ENCODE measurements at places on chromosomes 13 and 19. TPM values are rescaled to one million over a fixed set of nuclear protein-coding genes. Genes with fewer than 3 reads are reported as not detected.
A peak's percentile ranks its signal among the peaks of the same experiment; 100 is the strongest.

The CCNA1 gene
- 10.7 TPM for total RNA-seq

The FAM83E gene
- total RNA-seq = not detected

The YJU2 gene
- 39.6 TPM for total RNA-seq

GRCh38 chr19:52922841-52923777, at the start of gene ZNF888:
Gene ZNF888 (minus strand): TSS chr19:52923428. CDS start chr19:52917873, 5,555 bp downstream.
- DNase-seq = peak; percentile 70

The SIGLEC14 gene
- not detected for total RNA-seq

DNA sequence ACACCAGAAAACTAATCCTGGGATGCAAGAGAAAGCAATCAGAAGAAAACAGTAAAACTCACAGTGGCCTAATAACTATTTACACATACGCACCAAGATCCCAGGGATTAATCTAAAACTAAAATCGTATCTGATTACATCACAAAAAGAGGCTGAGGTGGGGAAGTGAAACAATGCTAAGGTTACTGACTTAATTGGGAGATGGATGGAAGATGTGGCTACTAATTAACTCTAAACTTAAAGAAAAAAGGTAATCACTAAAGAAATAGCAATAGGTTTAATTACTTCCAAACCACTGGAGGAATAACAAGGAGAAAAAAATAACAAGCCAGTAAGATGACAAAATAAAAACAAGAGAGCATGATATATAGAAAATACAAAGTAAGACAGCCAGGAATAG, 50.4 kb downstream of the NUFIP1 start:
- no peak for DNase-seq

The ELSPBP1 gene
- not detected for total RNA-seq

DNA sequence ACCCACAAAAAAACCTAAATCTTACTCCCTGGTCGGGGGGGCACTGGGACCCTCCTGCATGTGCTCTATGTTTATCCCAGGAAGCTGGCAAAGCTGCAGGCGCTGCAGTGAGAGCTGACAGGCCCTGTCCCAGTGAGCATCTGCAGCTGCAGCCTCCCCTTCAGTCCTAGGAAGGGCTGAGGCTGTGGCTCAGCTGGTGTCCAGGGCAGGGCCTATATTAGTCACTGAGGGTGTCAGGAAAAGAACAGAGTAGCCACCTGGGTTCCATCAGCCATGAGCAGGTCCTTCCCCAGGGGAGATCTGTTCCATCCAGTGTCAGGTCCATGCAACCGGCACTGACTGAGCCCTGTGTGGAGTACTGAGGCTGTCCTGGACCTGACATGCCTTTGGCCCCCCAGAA, 120.5 kb downstream of the TNFRSF19 start:
- DNase-seq = no peak

- DNase-seq = no peak
These were observed 922.9 kb downstream of the EFNB2 start for GRCh38 chr13:105612541-105612940.

GRCh38 chr19:2042485-2043250, 8.4 kb downstream of the MKNK2 start:
- DNase-seq = no peak

The B9D2 gene
- total RNA-seq = 13.5 TPM

GRCh38 chr13:91078093-91078679, 269.3 kb upstream of the MIR17HG start:
- DNase-seq = peak; percentile 11

GRCh38 chr19:34824686-34825085, 51.7 kb upstream of the ZNF599 start:
- DNase-seq = no peak

DNA sequence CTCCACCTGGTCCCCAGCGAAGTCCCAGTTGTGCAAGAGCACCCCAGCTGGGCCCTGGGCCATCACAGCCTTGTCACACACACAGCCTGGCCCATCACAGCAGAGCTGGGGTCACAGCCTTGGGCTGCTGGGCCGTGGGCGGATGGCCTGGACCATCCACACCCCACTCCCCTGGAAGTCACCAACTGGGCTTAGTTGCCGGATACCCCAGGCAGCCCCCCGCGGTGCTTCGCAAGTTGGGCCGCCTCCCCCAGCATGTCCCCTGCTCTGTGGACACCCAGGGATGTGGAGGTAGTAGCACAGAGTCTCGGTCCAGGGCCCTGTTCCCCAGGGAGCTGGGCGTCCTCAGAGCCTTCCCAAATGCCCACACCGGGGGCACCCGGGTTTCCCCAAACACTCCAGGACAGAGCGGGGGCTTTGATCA, 4.5 kb upstream of the ZNF554 start:
- no peak for DNase-seq

- no peak for DNase-seq
These were observed 25.9 kb downstream of the COMP start for GRCh38 chr19:18765224-18765623.

The RASIP1 gene
- total RNA-seq = 0.07 TPM

DNA sequence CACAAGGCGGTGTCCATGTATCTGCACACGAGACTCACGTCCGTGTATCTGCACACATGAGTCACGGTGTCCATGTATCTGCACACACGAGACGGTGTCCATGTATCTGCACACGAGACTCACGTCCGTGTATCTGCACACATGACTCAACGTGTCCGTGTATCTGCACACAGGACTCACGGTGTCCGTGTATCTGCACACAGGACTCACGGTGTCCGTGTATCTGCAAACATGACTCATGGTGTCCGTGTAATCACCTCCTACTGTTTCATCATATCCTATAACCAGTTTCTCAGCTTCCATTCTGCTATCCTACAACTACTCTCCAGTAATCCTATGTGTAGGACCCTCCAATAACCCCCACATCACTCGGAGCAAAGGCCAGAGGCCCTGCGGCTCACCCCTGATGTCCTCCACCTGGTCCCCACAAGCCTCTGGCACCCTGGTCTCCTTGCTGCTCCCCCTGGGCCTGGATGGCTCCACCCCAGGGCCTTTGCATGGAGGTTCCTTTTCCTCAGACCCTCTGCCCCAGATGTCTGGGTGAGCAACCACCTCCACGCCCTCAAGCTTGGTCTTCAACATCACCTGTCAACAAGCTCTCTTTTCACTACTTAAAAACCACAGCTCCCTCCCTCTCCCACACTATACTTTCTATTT, 2.5 kb upstream of the TMEM255B start:
- DNase-seq = no peak

The RNASEH2B gene
- total RNA-seq = 44.2 TPM

- DNase-seq = no peak
These were observed 14.5 kb upstream of the DCT start for GRCh38 chr13:94494026-94494425.

GRCh38 chr13:27982361-27982760, 6.1 kb downstream of the URAD start:
- no peak for DNase-seq

DNA sequence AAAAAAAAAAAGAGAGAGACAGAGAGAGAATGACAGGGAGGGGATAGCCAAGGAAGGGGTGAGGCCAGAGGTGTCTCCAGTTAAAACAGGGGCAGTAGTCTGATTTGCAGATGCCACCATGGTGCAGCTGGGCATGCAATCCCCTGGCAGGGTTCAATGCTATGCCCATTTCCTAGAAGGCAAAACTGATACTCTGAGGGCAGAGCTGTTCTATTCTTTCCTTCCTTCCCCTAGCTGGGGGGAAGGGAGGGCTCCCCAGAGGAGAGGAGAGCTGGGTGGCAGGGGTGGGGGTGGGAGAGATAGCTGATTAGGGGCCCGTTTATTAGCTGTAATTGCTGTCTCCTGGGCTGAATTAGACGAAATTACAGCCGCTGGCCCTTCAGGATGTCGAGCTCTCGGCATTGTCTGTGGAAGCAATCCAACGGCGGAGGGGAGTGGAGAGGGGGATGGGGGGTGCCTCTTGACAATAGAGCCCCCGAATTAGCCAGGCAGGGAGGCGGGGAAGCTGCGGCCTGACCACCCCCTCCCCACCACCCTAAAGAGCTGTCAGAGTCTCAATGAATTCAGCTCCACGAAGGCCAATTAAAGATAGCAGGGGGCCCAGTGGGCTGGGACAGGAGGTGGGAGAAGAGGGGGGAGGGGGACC, 14.4 kb upstream of the DPP9 start:
- DNase-seq = no peak

The CNN1 gene
- 0.78 TPM for total RNA-seq

- peak; percentile 62 for DNase-seq
These were observed 33.4 kb downstream of the ALG5 start for GRCh38 chr13:36965767-36966166.

- DNase-seq = no peak
These were observed 31.8 kb upstream of the ADGRE5 start for GRCh38 chr19:14349426-14349825.

DNA sequence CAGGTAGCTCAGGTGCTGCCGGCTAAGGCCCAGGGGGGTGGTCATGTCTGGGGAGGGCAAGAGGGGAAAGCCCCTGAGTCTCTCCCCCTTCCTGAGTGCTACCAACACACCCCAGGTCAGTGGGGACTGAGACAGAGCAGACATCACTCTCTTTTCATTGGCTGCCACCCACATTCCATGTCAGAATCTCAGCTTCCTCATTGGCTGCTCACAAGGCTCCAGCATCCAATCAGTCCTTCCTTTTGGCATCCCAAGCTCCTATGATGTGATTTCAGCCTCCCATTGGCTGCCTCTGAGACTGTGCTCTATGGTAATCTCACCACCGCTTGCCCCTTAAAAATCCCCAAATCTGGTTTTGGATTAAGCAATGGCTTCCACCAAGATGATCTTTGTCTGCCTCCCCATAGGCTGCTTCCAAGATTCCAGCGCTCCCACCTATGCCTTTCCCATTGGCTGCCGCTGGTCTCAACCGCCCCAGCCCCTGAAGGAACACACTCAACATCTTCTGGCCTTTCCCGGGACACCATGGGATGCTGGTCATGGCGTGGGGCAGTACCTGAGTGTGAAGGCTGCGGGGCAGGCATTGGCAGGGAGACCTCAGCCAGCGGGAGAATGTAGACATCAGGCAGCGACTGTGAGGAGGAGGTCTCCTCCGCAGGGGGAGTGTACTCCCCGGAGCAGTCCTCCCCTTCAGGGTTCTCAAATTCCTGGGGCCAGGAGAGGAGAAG, 2.0 kb downstream of the LMTK3 start:
- DNase-seq = no peak

DNA sequence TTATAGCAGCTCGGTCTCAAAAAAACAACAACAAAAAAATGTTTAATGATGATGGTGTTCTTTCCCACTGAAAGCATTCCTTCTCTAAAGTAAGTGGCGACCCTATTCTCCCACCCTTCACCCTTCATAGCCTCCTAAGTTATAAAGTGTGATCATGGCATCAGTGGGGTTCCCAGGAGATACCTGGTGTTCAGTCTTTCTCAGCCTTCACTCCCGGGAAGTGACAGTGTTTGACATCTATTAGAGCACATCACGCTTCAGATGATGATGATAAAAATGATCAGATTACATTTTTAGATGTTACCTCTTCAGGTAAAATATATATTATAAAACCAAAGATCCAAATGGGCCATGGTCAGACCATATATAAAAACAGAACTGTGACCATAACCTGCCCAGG, 51.0 kb downstream of the TGDS start:
- DNase-seq = no peak

The TNFSF13B gene
- total RNA-seq = not detected

GRCh38 chr19:15101479-15102082, 5.6 kb upstream of the SYDE1 start:
- no peak for DNase-seq

- DNase-seq = no peak
These were observed 6.6 kb downstream of the ZNF700 start for GRCh38 chr19:11931513-11931912.

The RPS19 gene
- total RNA-seq = 1,133 TPM

The SLC44A2 gene
- 54.9 TPM for total RNA-seq

GRCh38 chr19:29085630-29086029, 127.3 kb downstream of the UQCRFS1 start:
- no peak for DNase-seq

- DNase-seq = no peak
These were observed 9.5 kb downstream of the PIP5K1C start for GRCh38 chr19:3690551-3691371.

- DNase-seq = no peak
These were observed 17.1 kb downstream of the NAA16 start for GRCh38 chr13:41327994-41328790.

DNA sequence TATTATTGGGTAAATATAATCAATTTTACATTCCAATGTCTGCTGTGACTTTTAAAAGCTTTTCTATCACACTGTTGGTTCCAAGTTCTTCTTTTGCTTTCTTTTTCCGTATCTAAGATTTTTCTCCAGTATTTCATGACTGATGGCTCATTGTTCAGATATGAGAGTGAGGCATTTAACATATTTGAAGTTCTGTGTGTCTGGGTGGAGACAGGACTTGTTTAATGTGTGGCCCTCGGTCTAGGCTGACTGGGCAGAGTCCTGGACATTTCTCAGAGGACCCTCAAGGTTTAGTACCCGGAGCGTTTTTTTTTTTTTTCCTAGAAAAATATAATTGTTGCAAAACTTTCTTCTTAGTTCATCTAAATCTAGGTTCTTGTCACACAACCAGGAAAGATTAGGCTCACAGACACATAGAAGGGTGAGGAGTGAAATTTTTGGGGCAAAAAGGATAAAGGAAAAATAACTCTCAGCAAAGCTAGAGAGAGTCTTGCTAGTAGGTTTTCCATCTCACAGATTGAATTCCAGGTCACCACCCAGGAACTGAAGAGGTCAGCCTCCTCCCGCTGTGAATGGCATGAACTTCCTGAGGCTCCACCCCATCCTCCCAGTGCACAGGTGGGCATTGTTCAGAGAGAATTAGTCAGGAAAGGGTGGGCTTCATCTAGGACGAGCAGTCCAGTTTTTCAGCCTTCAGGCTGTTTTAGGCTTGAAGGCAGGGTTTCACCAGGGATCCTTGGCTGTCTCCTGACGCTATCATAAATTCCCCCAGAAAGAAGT, 1002.4 kb upstream of the PCDH9 start:
- peak; percentile 3 for DNase-seq

The FLT1 gene
- total RNA-seq = 7.5 TPM

The PRRG2 gene
- 0.43 TPM for total RNA-seq

All from A172 (cell line).